ENCODE measurements at places on chromosomes 7 and 10.

DNA sequence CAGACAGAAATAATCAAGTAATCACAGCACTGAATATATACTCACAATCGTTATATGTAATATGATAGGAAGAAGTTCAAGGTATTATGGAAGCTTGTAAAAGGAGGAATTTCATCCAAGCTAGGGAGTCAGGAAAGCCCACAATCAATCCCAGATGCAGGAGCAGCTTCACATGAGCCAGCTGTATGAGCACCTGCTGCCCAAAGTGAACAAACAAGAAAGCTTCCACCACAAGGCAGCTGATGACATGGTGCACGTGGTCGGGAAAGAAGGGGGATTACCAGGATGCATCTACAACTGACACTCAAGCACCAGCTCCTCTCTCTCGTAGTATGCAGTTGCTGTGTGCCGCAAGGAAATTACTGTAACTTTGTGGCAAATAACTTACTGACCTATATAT lies 225.2 kb downstream of the XPNPEP1 start:
- DNase-seq, result no peak

DNA sequence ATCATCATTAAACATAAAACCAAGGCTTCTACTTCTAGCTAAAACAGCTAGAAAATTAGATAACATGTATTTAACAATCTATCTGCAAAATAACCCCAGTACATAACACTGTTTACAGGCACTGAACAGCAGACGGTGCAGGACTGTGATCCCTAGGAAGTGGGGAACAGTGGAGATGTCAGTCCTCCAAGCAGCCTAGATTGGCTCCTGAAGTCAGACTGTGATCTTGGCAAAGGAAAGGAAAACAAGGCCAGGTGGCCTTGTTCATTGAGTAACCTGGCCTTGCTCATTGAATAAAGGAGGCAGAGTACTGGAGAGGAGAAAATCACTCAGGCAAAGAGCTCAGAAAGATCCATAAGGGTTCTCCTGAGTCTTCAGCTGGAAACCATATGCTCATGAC lies 77.7 kb upstream of the DIP2C start:
- no peak for DNase-seq

- DNase-seq, result no peak
Measured at GRCh38 chr7:1978656-1979590, 253.8 kb downstream of the MAD1L1 start.

GRCh38 chr10:65325913-65326312 lies 1599.9 kb upstream of the LRRTM3 start:
- DNase-seq, result no peak

DNA sequence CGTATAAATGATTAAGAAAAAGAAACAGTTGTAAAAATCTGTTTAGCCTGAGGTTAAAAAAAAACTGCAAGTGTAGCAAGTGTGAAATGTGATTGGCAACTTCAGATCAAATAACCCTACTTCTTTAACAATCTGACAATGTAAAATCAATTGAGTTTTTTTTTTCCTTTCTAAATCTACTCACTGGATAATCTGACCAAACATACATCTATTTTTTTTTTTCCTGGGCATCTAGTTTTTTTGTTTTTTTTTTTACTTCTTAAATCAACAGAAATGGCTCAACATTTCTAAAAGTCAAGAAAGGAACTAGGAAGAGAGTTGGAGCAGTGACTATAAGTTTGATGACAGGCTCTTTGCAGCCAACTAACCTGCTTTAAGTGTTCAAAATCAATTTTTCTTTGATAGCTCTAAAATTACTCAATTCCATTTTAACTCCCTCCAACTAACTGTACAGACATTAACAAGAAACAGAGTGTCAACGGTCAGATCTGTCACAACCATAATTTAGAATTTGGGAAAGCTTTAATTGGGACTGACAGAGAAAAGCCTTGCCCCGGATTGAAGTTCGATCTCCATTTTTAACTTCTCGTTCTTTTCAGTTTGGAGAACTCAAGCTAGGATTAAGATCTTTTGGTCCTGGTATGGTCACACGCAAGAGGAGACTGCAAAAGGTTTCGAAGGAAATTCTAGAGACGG lies 1.2 kb downstream of the ARL3 start:
- DNase-seq, result no peak

Data from activated T-cell treated with anti-CD3 and anti-CD28 coated beads, Interleukin-2, amount 50 U/mL, for 1 hour (primary cell).